Stimulated activated CD8-positive, alpha-beta memory T cell treated with anti-CD3 and anti-CD28 coated beads, Interleukin-7, amount 100 ng/mL, for 1 hour (primary cell): ENCODE measurements at places on chromosomes 12 and 14.

DNA sequence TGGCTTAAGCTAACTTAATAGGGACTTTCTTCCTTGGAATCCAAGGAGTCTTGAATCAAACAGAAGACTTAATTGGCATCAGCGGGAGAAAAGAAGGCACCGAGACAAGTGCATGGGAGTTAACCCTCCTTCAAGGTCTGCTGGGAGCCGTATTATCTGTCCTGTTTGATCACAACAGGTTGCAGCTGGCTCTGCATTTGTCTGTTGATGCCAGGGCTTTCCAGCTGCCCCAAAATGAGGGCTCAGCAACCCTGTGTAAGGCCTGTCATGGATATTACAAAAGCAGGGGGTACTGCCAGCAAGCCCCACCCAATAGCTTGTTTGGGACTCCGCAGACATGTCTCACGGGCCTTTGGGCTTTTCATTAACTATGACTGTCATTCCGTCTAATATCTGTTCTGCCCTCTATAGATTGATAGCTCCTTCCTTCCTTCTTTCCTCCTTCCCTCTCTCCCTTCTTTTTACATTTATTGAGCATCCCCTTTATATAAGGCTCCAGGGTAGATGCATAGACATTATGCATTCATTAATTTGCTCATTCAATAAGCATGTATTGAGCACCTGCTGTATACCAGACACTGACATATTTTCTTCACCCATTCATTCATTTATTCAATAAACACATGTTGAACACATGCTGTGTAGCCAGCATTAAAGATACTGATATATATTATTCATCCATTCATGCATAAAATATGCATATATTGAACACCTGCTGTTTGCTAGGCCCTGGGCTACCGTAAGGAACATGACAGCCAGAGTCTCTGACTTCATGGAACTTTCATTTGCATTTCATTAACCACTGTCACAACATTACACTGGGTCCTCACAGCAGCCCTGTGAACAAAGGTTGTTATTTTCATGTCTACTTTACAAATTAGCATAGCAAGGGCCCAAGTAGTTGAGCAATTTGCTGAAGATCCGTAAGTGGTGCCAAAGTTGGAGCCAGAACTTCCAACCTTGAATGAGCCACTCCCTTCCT, 56.2 kb downstream of the SVOP start:
- no peak for DNase-seq

DNA sequence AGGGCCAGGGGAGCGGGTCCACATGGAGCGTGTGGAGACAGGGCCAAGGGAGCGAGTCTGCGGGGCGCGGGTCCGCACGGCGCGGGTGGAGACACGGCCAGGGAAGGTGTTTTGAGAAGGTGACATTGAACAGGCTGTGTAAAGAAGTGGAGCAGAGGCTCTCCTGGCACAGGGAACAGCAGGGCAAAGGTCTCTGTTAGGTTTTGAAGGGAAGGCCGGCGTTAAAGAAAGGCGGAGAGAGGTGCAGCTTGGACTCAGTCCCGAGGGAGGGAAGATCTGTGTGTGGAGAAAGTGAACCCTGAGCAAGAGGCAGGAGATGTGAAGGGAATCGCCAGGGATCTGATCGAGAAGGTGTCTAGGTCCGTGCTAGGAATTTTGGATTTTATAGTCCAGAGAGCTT, 1.8 kb downstream of the PXMP2 start:
- DNase-seq, result no peak

GRCh38 chr12:3805077-3805476, 52.2 kb upstream of the CRACR2A start:
- no peak for DNase-seq

GRCh38 chr12:59431266-59431665, 164.6 kb upstream of the SLC16A7 start:
- DNase-seq, result no peak

DNA sequence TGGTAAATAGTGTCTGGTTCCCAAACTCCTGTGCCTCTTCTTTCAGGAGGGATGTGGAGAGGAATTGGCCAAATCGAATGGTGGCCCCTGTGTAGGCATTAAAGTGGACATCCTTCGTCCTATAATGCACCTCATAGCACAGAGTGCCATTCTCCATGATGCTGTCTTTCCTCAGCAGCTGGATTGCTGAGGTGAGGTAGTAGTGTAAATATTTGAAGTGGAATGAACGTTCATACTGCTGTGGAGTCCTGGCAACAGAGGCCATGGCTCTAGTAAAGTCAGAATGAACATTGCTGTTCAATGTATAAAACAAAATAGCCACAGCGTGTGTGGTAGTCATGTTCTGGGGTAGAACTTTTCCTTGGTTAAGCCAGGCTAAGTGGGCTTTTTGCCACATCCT, 2.7 kb downstream of the ART4 start:
- no peak for DNase-seq

GRCh38 chr12:56115329-56115728, 1.1 kb upstream of the RPL41 start:
- no peak for DNase-seq

DNA sequence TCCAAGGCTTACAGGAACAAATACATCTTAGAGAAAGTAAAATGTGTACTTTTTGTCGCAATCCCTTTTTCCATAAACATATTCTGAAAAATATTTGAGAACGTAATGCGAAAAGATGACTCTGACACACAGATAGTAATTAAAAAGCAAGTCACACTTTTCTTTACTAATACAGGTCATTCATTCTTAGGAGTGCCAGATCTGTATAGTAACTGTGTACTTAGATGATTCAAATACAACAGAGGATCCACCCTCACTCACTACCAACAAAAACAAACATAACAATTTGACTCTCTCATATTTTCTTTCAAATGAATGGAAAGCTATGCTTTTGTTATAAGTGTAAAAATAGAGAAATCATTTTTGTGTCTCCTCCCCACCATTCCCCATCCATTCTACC, 795.4 kb downstream of the SLC6A15 start:
- DNase-seq, result no peak

GRCh38 chr12:74644681-74645080, 107.0 kb downstream of the ATXN7L3B start:
- DNase-seq, result no peak

DNA sequence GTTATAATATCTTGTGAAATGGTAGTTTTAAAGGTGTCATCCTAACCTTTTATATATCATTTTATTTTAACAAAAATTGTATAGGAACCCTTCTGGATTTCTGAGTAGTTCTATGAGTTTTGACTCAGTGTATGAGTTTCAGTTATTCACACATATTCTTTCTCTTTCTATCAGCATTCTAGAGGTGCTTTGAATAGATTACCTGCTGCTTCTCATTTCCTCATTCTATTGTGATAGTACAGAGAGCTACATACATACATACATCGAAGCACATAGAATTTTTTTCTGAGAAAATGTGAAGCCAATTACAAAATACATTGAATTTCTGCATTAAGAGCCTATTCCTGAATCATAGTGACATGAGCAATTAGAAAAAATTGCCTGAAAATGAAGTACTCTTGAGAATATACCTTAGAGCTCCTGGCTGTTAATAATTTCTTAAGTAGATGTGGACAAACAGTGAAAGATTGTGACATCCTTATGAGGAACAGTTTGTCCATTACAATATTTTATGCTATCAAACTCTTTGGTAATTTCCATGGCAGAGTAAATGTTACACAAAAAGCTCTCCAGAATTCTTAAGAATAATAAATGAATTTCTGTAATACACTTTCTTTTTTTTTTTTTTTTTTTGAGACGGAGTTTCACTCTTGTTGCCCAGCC, 556.6 kb downstream of the TRHDE start:
- DNase-seq, result no peak

DNA sequence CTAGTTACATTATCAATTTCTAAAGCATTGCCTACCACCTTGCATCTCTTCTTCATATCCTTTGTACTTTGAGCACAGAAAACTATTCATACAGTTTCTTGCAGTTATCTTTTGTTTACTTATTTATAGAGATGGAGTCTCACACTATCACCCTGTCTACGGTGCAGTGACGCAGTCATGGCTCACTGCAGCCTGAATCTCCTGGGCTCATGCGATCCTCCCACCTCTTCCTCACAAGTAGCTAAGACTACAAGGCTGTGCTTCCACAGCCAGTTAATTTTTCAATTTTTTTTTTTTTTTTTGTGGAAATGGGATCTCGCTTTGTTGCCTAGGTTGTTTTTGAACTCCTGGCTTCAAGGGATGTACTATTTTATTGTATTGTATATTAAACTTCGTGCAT, 158.0 kb downstream of the TTC6 start:
- DNase-seq, result no peak

DNA sequence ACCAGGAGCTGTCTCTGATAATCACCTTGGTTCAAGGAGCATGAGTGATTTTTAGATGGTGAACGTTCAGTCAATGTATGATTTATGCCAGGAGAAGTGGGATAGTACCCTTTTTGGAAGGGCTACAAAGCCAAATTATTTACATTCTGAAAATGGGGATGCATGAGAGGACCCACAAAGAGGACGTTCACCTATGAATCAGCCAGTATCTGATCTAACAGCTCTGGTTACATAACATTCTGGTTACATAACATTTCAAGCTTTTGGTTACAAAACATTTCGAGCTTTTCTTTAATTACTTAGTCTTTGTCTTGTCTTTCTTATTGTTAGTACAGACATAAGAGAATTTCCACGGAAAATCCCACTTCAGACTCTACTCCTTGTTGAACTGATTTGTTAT, 68.8 kb downstream of the SLCO1A2 start:
- DNase-seq, result no peak

- no peak for DNase-seq
These were observed 206.0 kb downstream of the ADGRD1 start for GRCh38 chr12:131159660-131160059.

DNA sequence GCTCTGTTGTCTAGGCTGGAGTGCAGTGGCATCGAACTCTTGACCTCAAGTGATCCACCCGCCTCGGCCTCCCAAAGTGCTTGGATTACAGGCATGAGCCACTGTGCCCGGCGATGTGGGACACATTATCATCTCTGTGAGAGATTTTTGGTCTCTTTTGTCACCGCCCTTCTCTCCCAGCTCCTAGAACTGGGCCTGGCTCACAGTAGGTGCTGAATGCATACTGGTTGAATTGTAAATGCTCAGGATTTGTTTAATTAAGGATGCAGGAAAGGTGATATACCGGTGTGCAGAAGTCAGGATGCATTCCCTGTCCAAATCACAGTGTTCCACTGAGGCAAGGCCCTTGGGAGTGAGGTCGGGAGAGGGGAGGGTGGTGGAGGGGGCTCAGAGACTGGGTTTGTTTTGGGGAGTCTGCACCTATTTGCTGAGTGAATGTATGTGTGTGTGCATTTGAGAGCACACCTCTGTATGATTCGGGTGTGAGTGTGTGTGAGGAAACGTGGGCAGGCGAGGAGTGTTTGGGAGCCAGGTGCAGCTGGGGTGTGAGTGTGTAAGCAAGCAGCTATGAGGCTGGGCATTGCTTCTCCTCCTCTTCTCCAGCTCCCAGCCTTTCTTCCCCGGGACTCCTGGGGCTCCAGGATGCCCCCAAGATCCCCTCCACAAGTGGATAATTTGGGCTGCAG, 1.0 kb upstream of the KRT18 start:
- no peak for DNase-seq

GRCh38 chr12:9742661-9743060, 9.8 kb upstream of the CLECL1 start:
- DNase-seq, result no peak

DNA sequence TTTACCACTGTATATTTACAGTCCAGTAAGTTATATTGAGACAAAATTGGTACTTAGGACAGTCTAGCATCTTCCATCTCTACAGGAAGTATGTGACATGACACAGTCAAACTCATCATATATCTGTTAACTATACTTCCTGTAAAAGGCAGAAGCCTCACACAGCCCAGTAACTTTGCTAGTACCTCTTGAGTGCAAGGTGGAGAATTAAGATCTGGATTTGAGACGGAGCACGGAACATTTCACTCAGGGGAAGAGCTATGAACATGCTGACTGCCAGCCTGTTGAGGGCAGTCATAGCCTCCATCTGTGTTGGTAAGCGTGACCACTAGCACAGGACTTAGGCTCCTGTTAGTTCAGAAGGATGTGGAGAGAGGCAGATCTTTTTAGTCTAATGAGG, 333.7 kb upstream of the OR4E1 start:
- DNase-seq, result no peak

DNA sequence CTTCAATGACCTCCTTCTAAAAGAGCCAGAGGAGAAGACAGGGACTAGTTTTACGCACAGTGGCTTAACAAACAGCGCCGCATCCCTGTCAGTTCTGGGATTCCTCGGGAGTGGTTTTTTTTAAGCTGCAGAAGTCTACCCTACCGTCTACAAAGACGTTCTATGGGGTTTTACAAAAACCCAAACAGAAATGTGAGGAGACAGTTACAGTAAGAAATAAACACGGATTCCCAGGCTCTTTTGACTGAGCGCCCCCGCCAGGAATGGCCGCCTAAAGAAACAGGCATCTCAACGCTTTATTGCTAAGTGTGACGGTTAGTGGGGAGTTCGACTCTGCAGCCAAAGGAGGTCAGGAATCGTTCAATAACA, 484 bp downstream of the ALKBH1 start:
- DNase-seq, result peak; percentile 1

DNA sequence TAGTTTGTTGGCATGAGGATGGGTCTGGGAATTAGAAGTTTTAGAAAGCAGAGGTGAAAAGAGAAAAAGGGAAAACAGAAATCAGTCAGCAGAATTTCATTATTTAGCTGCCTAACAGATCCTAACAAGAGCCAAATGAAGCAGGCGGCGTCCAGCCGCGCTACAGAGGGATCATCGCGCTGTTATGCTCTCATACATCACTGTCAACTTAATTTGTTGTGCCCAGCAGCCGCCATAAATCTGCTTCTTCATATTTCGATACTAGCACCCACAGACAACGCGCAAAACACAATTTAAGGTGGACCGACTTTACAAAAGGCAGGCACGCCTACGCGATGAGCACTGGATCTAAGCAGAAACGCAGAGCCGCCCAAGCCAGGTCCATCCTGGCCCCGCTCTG, 66.7 kb downstream of the SETD3 start:
- no peak for DNase-seq

- no peak for DNase-seq
These were observed 234.0 kb downstream of the SPTSSA start for GRCh38 chr14:34227834-34228649.

DNA sequence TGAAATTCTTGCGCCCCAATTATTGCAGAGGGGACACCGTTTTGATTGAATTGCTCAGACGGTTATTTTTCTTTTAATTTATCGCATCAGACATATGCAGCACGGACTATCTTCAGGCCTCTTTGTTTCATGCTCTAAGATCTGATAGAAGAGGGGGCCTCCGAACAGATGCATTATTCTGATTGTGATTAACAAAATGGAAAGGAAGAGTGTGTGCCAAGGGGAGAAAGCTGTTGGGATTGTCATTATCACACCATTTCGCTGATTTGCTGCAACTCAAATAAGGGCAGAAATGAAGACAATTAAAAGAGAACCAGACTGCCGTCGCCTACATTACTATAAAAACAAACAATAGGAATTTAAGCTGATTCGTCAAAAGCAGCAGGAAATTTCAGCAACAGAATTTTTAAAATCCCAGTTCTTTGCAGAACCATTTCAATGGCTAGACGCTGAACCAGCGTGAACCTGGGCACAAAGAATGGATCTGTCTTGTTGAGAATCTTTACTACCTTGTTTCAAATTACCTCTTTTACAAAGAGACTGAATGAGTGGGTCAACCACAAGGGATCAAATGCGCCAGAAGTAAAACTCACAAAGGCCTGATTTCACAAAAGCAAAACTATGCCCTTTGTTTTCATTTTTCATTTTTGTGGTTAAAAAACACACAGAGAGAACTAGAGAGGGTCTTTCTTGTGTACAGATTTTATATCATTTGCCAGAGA, 30.6 kb downstream of the TMEM132D start:
- DNase-seq, result no peak

- DNase-seq, result no peak
These were observed 147.3 kb upstream of the RFLNA start for GRCh38 chr12:124147575-124147974.

- DNase-seq, result peak; percentile 44
These were observed 8.3 kb downstream of the CISTR start for GRCh38 chr12:53743266-53744129.
